ENCODE measurements at places on chromosomes 5 and 9.

GRCh38 chr9:642014-642413 lies 199.5 kb upstream of the DMRT1 start:
- DNase-seq, result no peak

GRCh38 chr9:71058660-71059059 lies 62.8 kb downstream of the TRPM3 start:
- no peak for DNase-seq

GRCh38 chr9:127458921-127459320 lies 7.6 kb downstream of the LRSAM1 start:
- DNase-seq, result no peak

GRCh38 chr5:67917561-67917960 lies 298.0 kb upstream of the PIK3R1 start:
- DNase-seq, result no peak

- peak; percentile 81 for DNase-seq
Observed at GRCh38 chr5:89595056-89595455, 712.1 kb upstream of the MEF2C start.

DNA sequence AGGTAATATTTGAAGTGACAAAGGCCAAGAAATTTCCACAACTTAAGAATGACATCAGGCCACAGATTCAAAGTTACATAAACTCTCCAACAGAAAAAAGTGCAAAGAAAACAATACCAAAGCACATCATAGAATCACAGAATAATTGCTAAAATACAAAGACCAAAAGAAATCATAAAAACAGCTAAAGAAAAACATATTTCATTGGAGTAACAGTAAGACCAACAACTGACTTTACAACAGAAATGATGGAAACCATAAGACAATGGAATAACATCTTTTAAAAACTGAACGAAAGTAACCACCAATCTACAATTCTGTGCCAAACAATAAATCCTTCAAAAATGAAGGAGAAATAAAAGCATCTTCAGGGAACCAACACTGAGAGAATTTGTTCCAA lies 38.3 kb downstream of the ZDHHC21 start:
- DNase-seq, result no peak

GRCh38 chr5:123610209-123610608 lies 98.2 kb downstream of the CSNK1G3 start:
- no peak for DNase-seq

GRCh38 chr5:95382801-95383200 lies 8.4 kb upstream of the FAM81B start:
- DNase-seq, result no peak

DNA sequence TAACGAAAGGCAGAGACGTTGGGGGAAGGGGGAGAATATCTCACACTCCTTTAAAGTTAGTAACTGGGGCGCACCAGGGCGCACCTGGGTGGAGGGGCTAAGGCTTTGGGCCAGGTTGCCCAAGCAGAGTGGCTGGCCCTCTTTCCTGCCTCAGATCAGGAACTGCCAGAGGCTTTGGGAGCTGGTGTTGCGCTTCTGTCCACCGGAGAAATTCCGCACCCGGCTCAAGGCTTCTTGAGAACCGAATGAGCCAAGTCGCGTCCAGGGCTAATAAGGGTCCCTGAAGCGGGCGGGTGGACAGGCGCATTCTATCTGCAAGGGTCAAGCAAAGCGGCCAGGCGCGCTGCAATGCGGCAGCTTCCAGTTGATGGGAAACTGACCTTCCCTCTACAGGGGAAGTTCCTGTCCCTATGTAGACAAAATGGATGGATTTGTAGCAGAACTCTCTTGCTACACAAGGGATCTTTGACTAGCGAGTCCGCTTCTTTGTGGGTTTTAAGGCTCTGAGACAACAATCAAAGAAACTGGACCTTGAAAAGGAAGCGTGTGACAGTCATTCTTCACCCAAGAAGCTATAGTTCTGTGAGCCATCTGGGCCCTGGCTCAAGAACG lies 5.5 kb downstream of the PAX5 start:
- no peak for DNase-seq

DNA sequence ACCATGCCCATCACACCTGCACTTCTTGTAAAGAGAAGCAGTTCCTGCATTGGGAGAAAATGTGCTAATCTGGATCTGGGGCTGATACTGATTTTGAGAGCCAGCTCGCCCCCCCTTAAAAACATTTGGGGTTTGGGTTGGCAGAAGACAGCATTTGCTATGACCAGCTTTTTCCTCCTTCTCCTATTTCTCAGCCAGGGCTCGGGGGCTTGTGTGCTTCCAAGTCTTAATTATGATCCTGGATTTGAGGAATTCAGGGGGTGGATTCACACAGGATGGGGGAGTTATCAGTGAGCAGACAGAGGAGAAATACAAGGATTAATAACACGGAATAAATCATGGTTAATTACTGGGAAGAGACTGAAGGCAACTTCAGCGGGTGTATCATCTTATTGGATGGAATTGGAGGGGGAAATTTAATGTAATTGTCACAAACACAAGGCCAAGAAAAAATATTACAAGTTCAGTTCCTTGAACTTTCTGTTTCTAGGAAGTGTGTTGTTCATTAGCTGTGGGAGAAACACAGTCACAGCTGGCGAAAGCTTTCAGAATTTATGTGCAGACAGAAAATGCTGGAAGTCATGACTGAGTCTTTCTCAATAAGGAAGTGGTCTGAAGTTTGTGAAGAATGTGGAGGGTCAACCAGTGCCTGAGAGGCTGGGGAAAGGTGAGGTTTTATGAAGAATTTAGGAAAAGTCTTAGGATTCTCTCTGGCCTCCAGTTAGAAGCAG lies 15.3 kb downstream of the C9orf152 start:
- peak; percentile 81 for DNase-seq
